ENCODE measurements at places on chromosomes 6 and 20.

DNA sequence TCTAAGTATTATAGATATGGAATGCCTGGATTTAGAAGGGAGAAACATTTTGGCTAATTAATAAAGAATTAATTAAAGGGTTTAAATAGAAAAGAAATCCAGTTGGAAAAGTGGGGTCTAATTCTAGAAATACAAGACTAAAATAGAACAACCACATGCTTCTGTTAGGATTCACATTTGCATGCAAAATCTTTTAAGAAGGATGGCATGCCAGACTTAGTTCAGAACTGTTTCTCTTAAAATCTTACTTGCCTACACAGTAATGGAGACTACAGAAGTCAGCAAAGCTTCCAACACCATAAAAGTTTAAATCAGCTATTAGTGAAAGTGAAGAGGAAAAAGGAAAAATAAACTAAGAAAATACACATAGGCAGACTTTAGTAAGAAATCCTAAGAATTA is 32.7 kb upstream of the KATNA1 start:
- no peak for DNase-seq

DNA sequence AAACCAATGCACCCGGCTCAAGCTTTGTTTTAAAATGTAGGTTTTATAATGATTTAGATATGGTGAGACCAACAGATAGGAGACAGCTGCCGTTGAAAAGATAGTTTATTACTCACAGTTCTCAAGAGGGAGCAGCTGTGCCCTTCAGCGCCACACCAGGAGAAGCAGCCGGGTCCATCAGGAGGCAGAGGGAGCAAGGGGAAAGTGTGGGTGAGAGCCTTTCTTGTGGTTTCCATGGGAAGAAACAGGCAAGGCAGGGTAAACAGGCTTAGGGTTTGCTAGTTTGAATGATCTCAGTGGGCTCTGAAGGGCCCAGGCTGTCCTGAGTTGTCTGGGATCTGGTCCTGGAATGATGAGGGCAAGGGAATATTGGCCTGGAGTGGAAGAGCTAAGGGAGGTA is 117.7 kb upstream of the PLCB4 start:
- no peak for DNase-seq

- no peak for DNase-seq
Measured at GRCh38 chr6:41560431-41561192, 14.4 kb downstream of the FOXP4 start.

DNA sequence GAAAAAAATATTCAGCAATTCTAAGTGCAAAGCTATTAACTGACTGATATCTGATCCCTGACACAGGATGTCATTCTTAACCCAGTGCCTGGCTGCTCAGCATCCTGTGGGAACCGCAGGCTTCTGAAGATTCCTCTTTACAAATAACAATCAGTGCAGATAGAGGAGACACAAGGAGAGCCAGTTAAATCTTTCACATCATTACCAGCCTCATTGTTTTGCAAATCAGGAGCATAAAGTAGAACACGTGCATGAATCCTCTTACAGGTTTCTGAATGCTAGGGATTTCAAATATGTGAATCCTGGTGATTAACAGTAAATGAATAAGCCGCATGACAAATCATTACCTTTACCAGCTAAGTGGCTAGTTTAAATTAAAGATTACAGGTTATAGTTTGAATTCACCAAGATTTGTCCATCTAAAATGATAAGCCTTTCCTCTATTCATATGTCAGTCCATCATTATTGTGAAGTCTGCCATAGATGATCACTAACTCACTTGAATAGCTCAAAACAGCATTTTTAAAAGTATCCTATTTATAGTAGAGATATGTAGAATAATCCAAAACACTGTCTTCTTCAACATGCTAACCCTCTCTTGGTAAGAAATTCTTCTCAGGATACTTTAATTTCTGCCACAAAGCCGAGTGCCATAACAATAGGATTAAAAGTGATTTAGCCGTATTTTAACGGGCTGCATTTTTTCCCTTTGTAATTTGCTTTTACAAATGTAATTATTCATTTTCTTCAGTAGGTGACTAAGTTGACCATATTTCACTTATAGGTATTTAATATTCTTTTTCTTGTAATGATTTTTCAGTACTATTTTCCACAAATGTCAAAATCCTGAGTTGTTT is 367.3 kb upstream of the EPHA7 start:
- no peak for DNase-seq

DNA sequence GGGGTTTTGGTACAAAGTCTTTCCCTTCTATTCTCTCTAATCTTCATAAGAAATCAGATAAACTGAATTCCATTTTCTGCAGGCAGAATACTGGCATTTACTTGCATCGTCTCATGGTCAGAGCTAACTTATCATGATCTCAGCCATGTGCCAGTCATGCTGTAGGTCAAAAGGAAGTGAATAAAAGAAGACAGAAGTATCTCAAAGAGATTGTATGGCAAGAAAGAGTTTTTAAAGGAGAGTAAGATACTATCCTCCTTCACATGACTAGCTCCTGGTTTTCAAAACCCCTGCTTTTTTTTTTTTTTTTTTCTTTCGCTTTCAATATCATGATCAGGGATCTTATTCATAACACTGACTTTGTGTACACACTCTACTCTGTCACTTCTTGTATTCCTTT is 398.3 kb downstream of the C6orf118 start:
- DNase-seq = no peak

- DNase-seq = no peak
Measured at GRCh38 chr20:22920898-22921297, 114.2 kb upstream of the SSTR4 start.

GRCh38 chr6:117960877-117961276 is 53.8 kb downstream of the SLC35F1 start:
- no peak for DNase-seq

DNA sequence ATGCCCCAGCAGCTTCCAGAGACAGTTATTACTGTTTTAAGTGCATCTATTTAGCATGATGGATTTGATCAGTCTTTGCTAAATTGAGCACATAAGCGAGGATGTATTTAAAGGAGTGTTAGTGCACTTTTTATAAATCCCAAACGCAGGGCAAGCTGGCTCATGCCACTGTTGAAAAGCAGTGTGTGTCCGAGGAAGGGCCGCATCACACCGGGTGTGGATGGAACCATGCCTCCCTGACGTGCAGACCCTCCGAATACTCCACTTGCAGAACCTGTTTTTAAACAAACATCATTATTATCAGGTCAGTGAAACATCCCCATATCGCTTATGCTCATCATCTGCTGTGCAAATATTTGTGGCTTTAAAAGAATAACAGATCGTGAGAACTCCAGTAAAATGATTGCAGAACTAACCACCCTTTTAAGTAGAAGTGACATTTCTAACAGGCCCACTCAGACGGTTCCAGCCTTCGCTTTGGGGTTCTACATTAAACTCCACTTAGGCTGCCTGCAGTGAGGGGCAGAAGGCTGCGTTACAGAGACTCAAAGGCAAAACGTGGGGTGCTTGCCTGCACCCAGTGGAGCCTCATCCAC is 190.1 kb downstream of the CDH4 start:
- DNase-seq = no peak

DNA sequence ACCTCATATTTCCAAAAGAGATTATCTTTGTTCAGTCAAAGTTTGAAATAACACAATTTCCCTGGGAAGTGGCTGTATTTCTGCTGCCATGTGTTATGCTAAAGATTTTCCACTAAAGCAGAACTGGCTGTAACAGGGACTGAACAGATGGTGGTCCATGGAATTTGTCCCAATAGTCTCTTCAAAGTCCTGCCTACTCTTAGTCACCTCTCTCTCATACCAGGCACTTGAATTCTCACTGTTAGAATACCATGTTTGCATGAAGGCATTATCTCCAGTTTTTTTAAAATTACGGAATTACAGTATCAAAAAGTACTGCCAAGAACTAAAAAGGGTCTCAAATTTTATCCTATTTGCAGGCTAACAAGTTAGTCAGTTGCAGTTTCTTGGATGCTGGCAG is 105.0 kb upstream of the HDDC2 start:
- DNase-seq = no peak
